CD8-positive, alpha-beta memory T cell (primary cell): ENCODE measurements at places on chromosomes 6 and 20. TPM values are rescaled to one million over a fixed set of nuclear protein-coding genes. Genes with fewer than 3 reads are reported as not detected.

The IMPG1 gene
- not detected for total RNA-seq

The TMEM217 gene
- total RNA-seq: 6.6 TPM

The CCM2L gene
- not detected for total RNA-seq

The VNN1 gene
- not detected for total RNA-seq

The CRISP2 gene
- not detected for total RNA-seq

The SMIM28 gene
- total RNA-seq: not detected

The RFX6 gene
- total RNA-seq: not detected

- no peaks in the 10 kb centered on the region for H3K36me3 ChIP-seq
- H3K4me3 ChIP-seq: no peak overlapping the region
- H3K27ac ChIP-seq: no peak overlapping the region
- H3K27me3 ChIP-seq: no peaks in the 10 kb centered on the region
- DNase-seq: no peak
Observed at GRCh38 chr20:32894711-32895355, 36.1 kb downstream of the EFCAB8 start.

DNA sequence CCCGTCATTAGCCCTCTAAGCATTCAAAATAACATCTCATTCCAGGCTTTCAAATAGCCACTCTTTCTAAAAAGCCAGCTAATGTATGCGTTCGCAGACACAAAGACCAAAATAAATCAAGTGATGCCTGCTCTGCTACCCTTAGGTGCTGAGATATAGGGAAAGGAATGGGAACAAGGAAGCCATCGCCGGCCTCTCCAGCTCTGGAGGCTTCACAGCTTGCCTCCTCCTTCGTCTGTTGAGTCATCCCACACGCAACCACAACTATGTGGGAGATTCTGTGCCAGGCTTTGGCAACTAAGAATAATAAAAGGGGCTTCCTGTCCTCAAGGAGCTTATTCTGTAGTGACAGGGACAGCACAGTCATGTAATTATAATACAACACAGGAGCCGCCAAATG, 27.3 kb upstream of the SLC22A23 start:
- peaks cover 3% of the 10 kb centered on the region for H3K27me3 ChIP-seq
- H3K36me3 ChIP-seq: no peaks in the 10 kb centered on the region
- no peaks in the 10 kb centered on the region for H3K4me1 ChIP-seq
- no peak overlapping the region for H3K27ac ChIP-seq
- no peak for DNase-seq

GRCh38 chr6:112149236-112149635, 61.8 kb downstream of the FAM229B start:
- no peak overlapping the region for H3K4me3 ChIP-seq
- no peaks in the 10 kb centered on the region for H3K36me3 ChIP-seq

GRCh38 chr20:53322651-53323050, 271.0 kb downstream of the ZNF217 start:
- DNase-seq: no peak
- H3K4me1 ChIP-seq: peaks cover 8% of the 10 kb centered on the region

- H3K4me1 ChIP-seq: no peaks in the 10 kb centered on the region
- H3K27me3 ChIP-seq: no peaks in the 10 kb centered on the region
- no peak overlapping the region for H3K27ac ChIP-seq
- H3K4me3 ChIP-seq: no peak overlapping the region
Observed at GRCh38 chr6:118843685-118844390, 50.1 kb upstream of the ASF1A start.

- DNase-seq: no peak
- H3K4me1 ChIP-seq: no peaks in the 10 kb centered on the region
- no peaks in the 10 kb centered on the region for H3K36me3 ChIP-seq
- H3K27me3 ChIP-seq: no peaks in the 10 kb centered on the region
- no peak overlapping the region for H3K27ac ChIP-seq
- no peak overlapping the region for H3K4me3 ChIP-seq
Observed at GRCh38 chr6:145602726-145603326, 132.5 kb downstream of the EPM2A start.

GRCh38 chr6:135937106-135937505, 85.6 kb downstream of the PDE7B start:
- no peaks in the 10 kb centered on the region for H3K4me1 ChIP-seq
- H3K4me3 ChIP-seq: no peak overlapping the region
- H3K27me3 ChIP-seq: no peaks in the 10 kb centered on the region
- H3K36me3 ChIP-seq: no peaks in the 10 kb centered on the region
- DNase-seq: no peak

GRCh38 chr6:13024616-13025015, 303.7 kb downstream of the TBC1D7 start:
- H3K4me1 ChIP-seq: no peaks in the 10 kb centered on the region
- no peak overlapping the region for H3K27ac ChIP-seq
- no peaks in the 10 kb centered on the region for H3K36me3 ChIP-seq
- H3K4me3 ChIP-seq: no peak overlapping the region
- no peaks in the 10 kb centered on the region for H3K27me3 ChIP-seq

- H3K27me3 ChIP-seq: no peaks in the 10 kb centered on the region
- no peak overlapping the region for H3K27ac ChIP-seq
- H3K4me1 ChIP-seq: no peaks in the 10 kb centered on the region
- H3K36me3 ChIP-seq: no peaks in the 10 kb centered on the region
Observed at GRCh38 chr6:62980093-62980492, 231.2 kb upstream of the FKBP1C start.

GRCh38 chr6:156970595-156971112, 193.5 kb downstream of the ARID1B start:
- H3K4me3 ChIP-seq: no peak overlapping the region
- H3K4me1 ChIP-seq: peaks cover 30% of the 10 kb centered on the region
- no peaks in the 10 kb centered on the region for H3K27me3 ChIP-seq
- DNase-seq: no peak
- H3K36me3 ChIP-seq: no peaks in the 10 kb centered on the region

GRCh38 chr20:25195962-25196785, 662 bp downstream of the ENTPD6 start:
- H3K4me1 ChIP-seq: peaks cover 24% of the 10 kb centered on the region
- H3K36me3 ChIP-seq: no peaks in the 10 kb centered on the region
- H3K27me3 ChIP-seq: no peaks in the 10 kb centered on the region
- DNase-seq: peak; percentile 16

DNA sequence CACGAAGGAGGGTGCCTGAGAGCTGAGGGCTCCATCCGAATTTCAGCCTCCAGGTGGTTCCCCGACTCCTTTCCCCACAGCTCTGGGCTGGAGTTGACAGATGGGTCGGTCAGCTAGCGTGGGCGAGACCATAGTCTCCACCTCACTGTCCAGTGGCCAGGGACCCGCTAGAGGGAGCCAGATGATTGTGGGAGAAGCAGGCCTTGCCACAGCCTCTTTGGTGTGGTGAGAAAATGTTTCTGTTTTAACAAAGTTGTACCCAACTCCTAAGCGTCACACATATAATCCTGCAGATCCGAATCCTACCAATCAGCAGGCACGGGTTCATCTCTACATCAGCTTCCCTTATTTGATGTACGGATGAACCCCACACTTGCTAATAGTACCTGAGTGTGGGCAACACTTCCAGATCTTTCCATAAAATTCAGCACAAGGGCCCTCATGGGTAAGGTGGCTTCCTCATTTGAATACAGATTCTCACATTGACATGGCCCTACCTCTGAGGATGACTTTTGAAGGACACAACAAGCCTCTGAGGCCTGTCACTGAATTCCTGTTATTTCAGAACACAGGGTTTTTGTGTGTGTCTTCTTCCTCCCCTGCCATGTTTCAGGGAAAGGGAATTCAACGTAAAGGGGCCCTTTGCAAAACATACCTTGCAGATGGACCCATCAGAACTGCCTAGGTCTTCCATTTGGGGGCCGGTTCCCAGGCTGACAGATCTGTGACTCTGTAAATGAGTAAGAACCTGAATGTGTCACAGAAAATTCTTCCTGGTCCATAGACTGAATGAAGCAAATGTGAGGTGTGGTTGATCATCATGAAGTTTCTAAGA, 103.2 kb upstream of the DUSP22 start:
- peaks cover 30% of the 10 kb centered on the region for H3K4me1 ChIP-seq
- H3K27me3 ChIP-seq: no peaks in the 10 kb centered on the region
- no peak overlapping the region for H3K4me3 ChIP-seq
- no peak overlapping the region for H3K27ac ChIP-seq
